Gastrocnemius medialis (tissue), 4 donors: ENCODE measurements at places on chromosomes 2 and 18.

DNA sequence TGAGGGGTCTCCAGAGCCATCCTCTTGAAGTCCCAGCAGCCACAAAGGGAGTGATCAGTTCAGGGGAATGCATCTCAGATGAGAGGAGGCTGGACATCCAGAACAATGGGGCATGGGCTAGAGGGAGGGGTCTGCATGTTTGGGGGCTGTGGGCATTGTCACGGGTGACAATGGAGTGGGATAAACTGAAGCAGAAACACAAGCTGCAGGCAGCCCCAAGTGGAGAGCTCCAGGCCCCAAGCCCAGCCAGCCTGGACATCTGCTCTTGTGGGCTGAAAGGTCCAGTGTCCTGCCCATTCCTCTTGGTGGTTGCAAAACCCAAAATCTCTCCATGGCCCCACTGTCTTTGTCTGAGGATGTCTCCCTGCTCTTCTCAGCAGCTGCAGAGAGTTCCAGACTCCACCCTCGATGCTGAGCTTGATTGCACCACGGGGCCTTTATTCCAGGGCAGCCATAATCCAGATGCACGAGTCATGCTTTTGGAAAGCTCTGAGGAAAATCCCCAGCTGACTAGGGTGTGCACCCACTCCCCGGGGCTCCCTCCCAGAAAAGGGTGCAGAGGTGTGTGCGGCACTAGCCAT, 149.4 kb downstream of the TNS1 start:
- DNase-seq, result peak; percentile 89

DNA sequence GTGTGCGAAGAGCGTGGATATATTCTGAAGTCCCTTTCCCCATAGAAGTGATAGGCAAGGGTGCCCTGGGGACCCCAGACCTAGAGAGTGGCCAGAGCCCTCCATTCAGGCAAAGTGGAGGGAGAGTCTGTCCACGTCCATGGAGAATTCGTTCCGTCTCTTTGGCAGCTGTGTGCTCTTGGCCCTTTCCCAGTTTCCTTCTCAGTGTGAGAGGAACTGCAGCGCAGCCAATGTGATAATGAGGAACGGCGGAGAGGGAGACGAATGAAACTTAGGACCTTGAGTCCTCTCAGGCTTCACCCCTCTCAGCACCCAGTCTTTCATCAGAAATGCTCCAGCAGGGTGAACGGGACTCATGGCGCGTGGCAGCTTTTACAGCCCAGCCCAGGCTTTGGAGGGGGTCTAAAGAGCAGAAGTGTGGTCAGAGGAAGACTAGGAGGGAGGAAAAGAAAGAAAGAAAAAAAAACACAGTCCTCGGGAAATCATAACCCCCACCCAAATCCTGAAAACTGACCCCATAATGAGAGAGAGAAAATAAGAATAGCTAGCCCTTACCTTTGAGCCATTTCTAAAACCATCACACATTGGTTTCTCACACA, 95.0 kb upstream of the RIOK3 start:
- peak; percentile 41 for DNase-seq

DNA sequence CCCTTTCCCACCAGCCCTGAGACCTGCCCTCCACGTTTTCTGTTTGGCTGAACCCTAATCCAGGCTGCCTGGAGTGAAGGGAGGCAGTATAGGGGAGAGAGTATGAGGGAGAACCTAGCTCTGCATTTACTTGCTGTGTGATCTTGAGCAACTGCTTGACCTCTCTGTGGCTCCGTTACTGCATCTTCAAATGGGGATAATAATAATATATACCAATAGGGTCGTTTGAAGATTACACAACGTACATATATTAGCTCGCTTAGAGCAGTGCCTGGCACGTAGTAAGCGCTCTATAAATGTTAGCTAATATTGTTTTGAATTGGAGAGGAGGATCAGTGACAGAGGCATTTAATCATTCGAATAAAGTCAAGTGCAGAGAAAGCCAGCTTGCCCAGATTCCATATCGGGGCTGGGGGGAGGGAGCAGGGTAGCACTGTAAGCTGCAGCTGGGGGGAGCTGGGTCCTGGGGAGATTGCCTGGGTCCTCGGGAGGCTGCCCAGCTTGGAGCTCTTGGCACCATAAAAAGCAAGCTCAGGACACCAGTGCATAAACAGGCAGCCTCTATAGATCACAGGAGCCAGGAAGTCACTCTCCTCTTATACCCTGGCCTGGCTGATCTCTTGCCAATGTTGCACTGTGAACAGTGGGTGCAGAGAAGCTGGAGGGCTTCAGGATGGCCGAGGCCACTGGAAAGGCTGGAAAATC, 19.1 kb downstream of the KCNK3 start:
- DNase-seq, result no peak

- DNase-seq, result no peak
Observed at GRCh38 chr2:135635212-135635835, 104.0 kb downstream of the R3HDM1 start.

GRCh38 chr2:236552581-236553363, 16.9 kb upstream of the ACKR3 start:
- no peak for DNase-seq

GRCh38 chr2:8096484-8096883, 585.4 kb upstream of the ID2 start:
- DNase-seq, result no peak

DNA sequence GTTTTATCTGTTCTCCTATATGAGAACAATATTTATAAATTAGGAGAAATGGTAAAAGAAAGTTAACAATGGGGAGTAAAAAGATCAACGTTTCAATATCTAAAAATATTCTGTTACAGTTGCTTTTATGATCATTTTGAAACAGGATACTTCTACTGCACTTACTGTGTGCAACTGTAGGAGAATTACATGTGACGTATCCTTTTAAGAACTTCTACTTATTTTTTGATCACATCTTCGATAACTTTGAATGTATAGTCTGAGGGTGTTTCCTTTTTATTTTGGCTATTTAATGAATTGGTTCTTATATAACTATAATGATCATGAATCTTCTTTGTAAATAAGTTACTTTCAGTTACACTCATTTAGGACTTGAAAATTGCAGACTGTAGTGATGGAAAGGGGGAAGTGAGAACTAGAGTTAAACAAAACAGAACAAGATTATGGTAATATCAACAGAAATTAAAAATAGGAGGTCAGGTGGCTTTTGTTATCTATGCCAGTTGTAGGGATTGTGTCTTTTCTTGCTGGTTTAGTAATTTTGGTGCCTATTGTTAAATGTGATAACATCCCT, 109.9 kb downstream of the MSTN start:
- DNase-seq, result no peak

DNA sequence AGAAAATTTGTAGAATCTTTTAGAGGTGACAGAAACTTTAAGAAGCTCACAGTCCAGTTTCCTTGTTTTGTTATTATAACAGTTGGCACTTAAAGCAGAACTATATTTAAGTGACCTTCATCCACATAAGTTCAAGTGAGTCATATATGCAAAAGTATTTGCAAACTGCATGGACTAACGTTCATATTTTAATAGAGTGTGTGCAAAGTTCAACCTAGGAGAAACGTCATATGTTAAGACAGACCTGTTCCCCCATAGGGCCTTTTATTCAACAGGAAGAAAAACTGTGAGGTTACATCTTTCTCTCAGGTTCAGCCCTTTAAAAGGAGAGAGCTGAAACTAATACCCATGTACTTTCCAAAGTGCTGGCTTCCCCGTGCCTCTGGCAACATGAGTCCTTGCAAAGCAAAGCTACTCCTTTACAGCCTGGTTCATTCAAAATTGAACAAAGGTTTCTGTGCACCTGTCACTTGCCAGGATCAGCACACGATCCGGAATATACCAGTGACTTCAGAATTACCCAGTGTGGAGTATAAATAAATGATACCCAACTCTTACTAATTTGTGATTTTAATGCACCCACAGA, 280.0 kb upstream of the RAB12 start:
- DNase-seq, result peak; percentile 40

GRCh38 chr2:120237491-120237902, 14.3 kb upstream of the TMEM185B start:
- no peak for DNase-seq

DNA sequence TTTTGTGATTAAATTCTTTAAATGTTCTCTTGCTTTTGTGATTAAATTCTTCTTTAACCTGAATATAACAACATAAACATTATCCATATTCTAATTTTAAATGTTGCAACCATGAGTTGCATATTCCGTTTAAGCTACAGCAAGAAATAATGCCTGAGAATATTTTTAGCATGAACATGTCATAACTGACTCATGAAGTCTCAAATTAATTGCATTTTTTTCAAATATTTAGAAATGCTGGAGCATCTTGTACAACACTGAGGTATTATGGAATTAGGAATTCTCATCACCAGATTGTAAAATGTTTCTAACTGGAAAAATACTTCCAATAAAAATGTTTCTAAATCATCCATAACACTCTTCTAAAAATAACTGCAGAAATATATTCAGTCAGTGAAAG, 14.7 kb downstream of the ROCK2 start:
- DNase-seq, result no peak

GRCh38 chr2:190477661-190478454, 56.7 kb downstream of the NEMP2 start:
- no peak for DNase-seq

DNA sequence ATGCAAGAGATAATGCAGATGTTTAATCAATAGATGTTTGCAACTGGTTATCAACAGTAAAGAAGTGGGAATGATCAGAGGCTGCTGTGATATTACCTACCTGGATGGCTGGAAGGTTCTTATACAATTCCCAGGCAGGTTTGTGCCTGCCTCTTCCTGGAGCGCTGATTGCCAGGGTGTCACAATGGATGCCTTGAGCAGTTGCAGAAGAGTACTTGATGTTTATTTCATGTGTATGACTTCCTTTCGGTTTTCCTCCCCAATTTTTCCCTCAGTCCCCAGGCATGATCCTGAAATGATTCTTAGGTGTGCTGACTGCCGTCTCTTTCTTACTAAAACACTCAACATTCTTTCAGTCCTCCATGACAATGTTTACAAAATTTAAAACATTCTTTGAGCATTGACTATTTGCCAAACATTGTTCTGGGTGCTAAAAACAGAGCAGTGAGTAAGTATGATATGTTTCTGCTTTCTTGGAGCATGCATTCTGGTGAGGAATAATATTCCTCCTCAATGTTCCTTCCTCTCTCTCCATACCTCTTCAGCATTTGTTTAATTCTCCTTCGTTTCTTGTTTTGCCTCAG, 416.6 kb upstream of the TRIB2 start:
- DNase-seq, result no peak

- DNase-seq, result no peak
Observed at GRCh38 chr2:15944325-15945017, 4.1 kb downstream of the MYCN start.

DNA sequence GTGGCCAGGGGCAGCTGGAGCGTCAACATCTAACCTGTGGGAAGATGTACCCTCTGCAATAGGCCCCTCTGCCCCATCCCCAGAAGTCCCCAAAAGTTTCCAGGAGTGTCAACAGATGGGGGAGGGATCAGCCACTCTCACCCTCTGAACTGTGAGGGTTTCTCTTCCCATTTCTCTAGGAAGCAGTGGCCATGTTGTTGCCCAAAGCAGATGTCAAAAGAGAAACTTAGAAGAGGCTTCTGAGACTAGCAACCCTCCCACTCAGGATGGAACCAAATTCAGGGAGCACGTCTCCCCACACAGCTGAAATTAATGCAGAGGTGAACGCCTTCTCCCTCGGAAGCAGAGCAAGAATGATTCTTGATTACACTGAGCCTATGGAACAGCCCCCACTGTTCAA, 70.3 kb downstream of the ARL4C start:
- DNase-seq, result no peak

GRCh38 chr2:148300544-148300943, 279.7 kb downstream of the MBD5 start:
- DNase-seq, result no peak

- no peak for DNase-seq
Observed at GRCh38 chr2:10913501-10914271, 2.0 kb downstream of the KCNF1 start.

GRCh38 chr2:64861452-64862397, 127.5 kb upstream of the SLC1A4 start:
- DNase-seq, result no peak

GRCh38 chr2:18922276-18922675, 332.9 kb upstream of the NT5C1B start:
- DNase-seq, result no peak

- no peak for DNase-seq
Observed at GRCh38 chr2:8080063-8080462, 601.8 kb upstream of the ID2 start.

DNA sequence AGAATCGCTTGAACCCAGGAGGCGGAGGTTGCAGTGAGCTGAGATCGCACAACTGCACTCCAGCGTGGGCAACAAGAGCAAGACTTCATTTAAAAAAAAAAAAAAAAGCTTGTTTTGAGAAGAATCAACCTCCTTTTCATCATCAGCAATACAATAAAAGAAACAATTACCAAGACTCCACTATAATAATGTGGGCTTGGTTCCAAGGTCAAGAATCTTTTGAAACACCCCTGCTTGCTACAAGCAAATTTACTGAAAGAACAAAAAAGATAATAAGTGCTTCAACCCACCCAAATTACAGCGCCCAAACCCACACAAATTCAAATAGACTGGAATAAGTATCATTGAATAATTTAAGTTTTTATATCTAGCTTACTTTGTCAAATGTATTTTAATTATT, 33.6 kb upstream of the MAPRE3 start:
- no peak for DNase-seq

- DNase-seq, result no peak
Observed at GRCh38 chr18:49016648-49017539, 66.1 kb upstream of the SMAD7 start.

DNA sequence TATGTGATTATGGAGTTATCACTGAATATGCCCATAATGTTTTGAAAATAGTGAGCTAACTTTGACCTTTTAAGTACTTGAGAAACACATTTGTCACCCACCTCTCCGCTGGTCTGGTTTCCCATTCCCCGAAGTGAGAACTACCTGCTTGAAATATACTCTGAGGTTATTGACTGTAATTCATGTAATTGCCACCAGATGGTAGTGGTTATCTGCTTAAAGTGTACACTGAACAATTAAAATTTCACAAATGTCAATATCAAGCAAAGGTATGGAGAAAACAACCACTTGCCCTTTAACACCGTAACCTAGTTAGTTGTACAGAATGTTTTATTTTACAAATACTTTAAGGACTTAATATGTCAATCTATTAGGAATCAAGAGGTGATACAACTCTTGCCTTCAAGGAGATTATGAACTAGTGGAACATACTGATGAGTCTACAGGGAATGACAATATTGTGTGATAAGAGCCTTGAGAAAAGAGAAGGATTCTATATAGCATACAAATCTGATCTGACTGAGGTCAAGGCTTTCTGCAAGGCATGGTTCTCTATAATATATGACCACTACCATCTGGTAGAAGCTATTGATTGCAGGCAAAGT, 316.8 kb upstream of the KCNH7 start:
- DNase-seq, result no peak

GRCh38 chr2:232528746-232529460, 2.9 kb downstream of the CHRND start:
- peak; percentile 69 for DNase-seq

GRCh38 chr2:75603477-75603876, 42.7 kb upstream of the EVA1A start:
- DNase-seq, result no peak

DNA sequence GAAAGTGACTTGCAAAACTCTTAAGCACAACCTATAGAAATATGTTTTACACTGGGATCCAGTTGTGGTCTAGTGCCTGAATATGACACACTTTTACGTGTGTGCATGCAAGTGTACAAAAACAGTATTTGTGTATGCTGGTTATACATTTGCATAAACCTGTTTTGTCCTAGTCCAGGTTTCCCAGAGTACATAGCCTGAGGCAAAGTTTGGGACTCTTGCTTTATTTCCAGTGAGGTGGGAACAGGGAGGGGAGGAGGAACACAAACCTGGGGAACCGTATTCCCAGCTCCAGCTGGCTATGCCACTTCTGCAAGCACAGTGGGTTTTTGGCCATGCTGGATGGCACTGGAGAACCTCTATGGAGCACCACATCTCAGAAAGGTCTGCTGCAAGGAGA, 481.1 kb upstream of the HS6ST1 start:
- DNase-seq, result no peak

- DNase-seq, result no peak
Observed at GRCh38 chr2:237996021-237996593, 29.3 kb downstream of the UBE2F start.
